ENCODE measurements at places on chromosomes 2 and 18.

DNA sequence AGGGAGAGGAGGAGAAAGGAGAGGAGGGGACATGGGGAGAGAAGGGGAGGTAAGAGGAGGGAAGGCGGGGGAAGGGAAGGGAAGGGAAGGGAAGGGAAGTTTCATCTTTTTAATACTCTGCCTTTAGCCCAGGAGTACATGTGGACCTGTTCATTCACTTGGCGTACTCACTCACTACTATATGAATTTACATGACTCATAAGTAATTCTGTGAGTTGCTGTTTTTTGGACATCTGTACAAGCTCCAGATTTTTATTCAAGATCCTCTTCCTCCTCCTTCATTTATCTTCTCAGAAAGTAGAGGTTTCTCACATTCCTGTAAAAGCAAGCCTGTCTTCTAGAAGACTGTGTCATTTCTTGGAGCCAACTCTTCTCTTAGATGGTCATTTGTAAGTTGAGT is 84.6 kb downstream of the RDH14 start:
- H3K36me3 ChIP-seq, result no peaks in the 10 kb centered on the region
- H3K4me3 ChIP-seq, result no peak overlapping the region
- no peak overlapping the region for H3K27ac ChIP-seq
- peaks cover 2% of the 10 kb centered on the region for H3K27me3 ChIP-seq
- DNase-seq, result no peak
- H3K4me1 ChIP-seq, result no peaks in the 10 kb centered on the region

GRCh38 chr2:118882693-118883336 is 35.4 kb upstream of the EN1 start:
- no peak overlapping the region for H3K27ac ChIP-seq
- peak overlapping the region; percentile 61 for H3K4me3 ChIP-seq
- DNase-seq, result peak; percentile 30
- peaks cover 5% of the 10 kb centered on the region for H3K27me3 ChIP-seq
- peaks cover 17% of the 10 kb centered on the region for H3K4me1 ChIP-seq

- DNase-seq, result no peak
- no peak overlapping the region for H3K27ac ChIP-seq
- no peaks in the 10 kb centered on the region for H3K36me3 ChIP-seq
- H3K4me1 ChIP-seq, result no peaks in the 10 kb centered on the region
- H3K27me3 ChIP-seq, result no peaks in the 10 kb centered on the region
Observed at GRCh38 chr18:40004246-40004645, 1950.8 kb upstream of the PIK3C3 start.

- H3K36me3 ChIP-seq, result no peaks in the 10 kb centered on the region
- no peak overlapping the region for H3K4me3 ChIP-seq
- H3K4me1 ChIP-seq, result peaks cover 6% of the 10 kb centered on the region
- no peak overlapping the region for H3K27ac ChIP-seq
Observed at GRCh38 chr2:216652566-216652965, 19.3 kb downstream of the IGFBP2 start.

- peak overlapping the region; percentile 24 for H3K4me3 ChIP-seq
- peak overlapping the region; percentile 24 for H3K27ac ChIP-seq
- H3K4me1 ChIP-seq, result peaks cover 59% of the 10 kb centered on the region
- H3K36me3 ChIP-seq, result no peaks in the 10 kb centered on the region
- peaks cover 40% of the 10 kb centered on the region for H3K27me3 ChIP-seq
Observed at GRCh38 chr2:144510294-144510991, 9.5 kb downstream of the ZEB2 start.

DNA sequence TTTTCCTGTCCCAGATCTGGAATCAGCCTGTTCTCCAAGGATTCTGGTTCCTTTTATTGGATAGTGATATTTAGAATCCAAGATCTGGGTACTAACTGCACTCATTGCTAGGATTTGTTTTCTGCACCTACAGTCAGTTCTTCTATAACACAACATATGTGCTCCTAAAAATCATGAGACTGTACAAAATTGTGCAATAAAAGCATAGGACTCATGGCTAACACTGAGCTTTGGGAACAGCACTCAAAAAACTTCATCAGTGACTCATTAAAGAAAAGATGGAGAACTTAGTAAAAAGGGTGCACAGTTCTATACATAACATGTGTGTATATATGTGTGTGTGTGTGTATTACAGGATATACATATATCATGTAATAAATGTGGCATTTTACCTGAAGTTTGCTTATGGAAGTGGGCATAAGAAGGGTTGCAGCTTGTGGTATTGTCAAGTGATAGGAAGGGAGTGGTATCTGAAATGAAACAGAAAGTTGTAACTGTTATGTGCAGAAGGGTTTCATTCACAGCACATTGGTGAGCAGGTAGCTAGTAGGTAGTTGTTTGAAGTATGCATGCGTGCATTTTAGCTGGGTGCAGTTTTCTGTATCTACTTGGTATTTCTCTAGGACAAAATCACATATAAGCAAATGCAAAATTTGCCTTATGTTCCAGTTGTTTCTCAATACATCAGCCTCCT is 5.9 kb upstream of the SCYGR2 start:
- no peak overlapping the region for H3K27ac ChIP-seq
- no peaks in the 10 kb centered on the region for H3K36me3 ChIP-seq
- H3K4me1 ChIP-seq, result peaks cover 13% of the 10 kb centered on the region
- DNase-seq, result no peak
- peaks cover 5% of the 10 kb centered on the region for H3K27me3 ChIP-seq

DNA sequence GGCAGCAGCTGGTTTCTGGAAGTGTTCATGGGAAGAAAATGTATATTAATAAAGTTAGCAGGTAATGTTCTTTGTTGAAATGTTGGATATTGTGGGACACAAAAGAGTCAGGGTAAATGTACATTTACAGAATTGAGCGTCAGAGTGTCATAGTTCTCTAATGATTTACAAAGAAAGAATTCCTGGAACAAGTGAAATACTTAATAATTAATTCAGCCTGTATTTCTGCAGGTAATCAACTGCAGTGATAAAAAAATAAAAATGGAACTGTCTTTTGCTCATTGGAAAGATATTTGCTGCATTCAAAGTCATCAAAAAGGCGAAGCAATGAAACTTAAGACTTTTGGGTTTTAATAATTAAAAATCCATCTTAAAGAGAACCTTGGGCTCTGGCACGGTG is 27.4 kb upstream of the PTH2R start:
- no peak overlapping the region for H3K27ac ChIP-seq
- H3K4me3 ChIP-seq, result no peak overlapping the region
- peaks cover 17% of the 10 kb centered on the region for H3K27me3 ChIP-seq
- no peaks in the 10 kb centered on the region for H3K36me3 ChIP-seq

DNA sequence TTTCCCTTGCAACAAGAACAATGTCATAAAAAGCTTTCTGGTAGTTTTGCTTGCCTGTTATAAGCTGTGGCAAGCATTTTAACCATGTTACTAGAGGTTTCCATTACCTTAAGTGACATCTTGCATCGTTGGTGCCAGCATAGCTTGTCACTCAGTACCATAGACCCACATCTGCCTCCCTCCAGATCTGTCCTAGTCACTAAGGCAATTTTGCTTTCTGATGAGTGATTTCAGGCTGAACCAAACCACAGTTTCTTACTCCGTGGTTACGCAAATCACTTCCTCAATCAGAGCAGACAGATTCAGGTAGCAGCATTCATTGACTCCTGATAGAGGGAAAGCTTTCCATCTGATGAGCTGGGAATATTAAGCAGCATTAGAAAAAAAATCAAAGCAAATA is 1057.5 kb upstream of the FAM98A start:
- H3K4me3 ChIP-seq, result no peak overlapping the region
- H3K27ac ChIP-seq, result no peak overlapping the region
- no peaks in the 10 kb centered on the region for H3K4me1 ChIP-seq
- H3K27me3 ChIP-seq, result no peaks in the 10 kb centered on the region

GRCh38 chr2:143034292-143035074 is 94.7 kb upstream of the ARHGAP15 start:
- no peaks in the 10 kb centered on the region for H3K36me3 ChIP-seq
- peak; percentile 48 for DNase-seq
- peaks cover 9% of the 10 kb centered on the region for H3K4me1 ChIP-seq
- H3K27ac ChIP-seq, result no peak overlapping the region
- no peaks in the 10 kb centered on the region for H3K27me3 ChIP-seq

GRCh38 chr18:59039449-59039848 is 100.2 kb upstream of the SEC11C start:
- H3K4me1 ChIP-seq, result peaks cover 4% of the 10 kb centered on the region
- H3K27me3 ChIP-seq, result no peaks in the 10 kb centered on the region
- no peaks in the 10 kb centered on the region for H3K36me3 ChIP-seq
- DNase-seq, result no peak

DNA sequence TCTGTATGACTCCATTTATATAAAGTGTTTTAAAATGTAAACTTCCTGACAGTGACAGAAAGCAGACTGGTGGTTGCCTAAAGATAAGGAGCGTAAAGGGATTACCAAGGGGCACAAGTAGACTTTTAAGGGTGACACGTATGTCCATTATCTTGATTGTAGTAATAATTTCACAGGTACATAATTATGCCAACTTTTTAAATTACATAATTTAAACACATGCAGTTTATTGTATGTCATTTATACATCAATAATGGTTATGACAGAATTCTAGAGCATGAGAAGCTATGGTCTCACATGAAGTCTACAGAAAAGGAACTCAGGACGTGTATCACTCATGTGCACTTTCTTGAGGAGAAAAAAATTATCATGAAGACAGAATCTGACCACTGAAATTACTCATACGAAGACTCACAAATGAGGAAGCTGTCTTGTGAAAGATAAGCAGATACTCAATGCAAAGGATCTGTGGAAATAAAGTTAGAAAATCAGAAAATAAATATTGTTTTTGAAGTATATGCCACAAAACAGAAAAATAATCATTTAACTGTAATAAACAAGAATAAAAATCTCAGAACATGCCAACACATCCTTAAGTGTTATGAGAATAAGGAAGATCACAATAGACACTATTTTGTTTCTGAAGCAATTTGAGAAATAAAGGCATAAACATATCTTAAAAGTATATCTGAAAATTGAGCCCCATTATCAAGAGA is 84.4 kb downstream of the TMEM131 start:
- H3K27ac ChIP-seq, result no peak overlapping the region
- H3K36me3 ChIP-seq, result peaks cover 21% of the 10 kb centered on the region
- no peak overlapping the region for H3K4me3 ChIP-seq
- H3K4me1 ChIP-seq, result peaks cover 39% of the 10 kb centered on the region

DNA sequence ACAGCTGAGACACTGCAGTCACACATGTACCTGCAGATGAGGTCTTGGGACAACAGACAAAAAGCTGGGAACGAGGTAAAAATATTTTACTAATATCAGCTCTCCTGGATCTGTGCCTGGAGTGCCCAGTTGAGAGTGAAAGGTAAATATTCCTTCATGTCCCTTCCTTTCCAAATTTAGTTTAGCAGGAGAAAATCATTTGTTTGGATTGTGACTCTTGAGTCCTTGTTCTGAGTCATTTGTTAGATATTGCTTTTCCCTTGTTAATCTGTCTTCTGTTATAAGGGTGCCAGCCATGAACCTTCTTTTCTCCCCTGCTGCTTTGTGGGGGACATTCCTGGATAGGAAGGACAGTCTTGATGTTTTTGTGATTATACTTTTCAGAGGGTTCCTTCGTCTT is 329.2 kb downstream of the DSC3 start:
- H3K27ac ChIP-seq, result no peak overlapping the region
- no peaks in the 10 kb centered on the region for H3K36me3 ChIP-seq
- H3K27me3 ChIP-seq, result no peaks in the 10 kb centered on the region
- no peaks in the 10 kb centered on the region for H3K4me1 ChIP-seq
- no peak for DNase-seq

DNA sequence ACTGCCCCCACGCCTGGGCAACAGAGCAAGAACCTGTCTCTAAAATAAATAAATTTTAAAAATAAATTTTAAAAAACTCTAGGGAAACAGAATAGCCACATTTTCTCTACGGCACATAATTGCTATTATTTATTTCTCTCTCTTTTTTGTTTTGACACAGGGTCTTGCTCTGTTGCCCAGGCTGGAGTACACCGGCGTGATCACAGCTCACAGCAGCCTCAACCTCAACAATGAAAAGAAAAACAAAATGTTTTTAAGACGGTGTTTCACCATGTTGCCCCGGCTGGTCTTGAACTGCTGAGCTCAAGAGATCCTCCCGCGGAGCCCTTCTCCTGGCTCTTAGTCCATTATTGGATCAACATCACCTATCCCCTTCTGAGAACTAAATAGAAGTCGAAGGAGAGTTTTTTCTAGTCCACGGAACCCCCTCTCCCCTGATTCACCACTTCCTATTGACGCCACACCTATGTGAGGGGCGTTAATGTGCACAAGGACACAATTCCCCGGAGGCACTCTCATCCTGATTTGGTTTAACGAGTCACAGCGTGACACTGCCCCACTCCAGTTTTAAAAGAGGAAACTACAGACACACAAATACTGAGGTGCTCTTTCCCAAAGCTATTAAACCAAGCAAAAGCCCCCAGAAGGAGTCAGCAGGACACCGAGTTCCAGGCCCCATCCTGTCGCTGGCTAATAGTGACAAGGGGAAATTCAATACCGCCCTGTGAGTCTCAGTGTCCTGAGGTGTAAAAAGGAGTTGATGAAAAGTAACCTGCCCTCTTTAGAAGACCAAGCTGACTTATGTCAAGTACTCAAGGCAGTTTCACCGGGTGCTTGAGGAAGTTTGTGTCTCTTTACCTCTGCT is 1.1 kb downstream of the NPC1 start:
- peaks cover 55% of the 10 kb centered on the region for H3K4me1 ChIP-seq
- peak overlapping the region; percentile 94 for H3K4me3 ChIP-seq
- H3K36me3 ChIP-seq, result peaks cover 19% of the 10 kb centered on the region
- peaks cover 3% of the 10 kb centered on the region for H3K27me3 ChIP-seq

DNA sequence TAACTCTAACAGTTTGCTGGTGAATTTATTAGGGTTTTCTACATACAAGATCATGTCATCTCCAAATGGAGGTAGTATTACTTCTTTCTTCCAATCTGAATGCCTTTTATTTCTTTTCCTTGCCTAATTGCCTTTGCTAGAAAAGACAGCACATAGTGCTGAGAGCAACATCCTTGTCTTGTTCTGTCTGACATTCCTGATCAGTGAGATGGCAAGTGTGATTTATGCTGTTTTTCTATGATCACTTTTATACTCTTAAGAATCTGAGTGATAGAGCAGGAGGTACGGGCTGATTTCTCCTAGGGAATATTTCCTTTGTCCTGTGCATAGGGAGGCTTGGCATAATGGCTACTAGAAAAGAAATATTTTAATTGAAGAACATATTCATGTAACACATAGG is 17.3 kb downstream of the LYPD6B start:
- H3K36me3 ChIP-seq, result no peaks in the 10 kb centered on the region
- no peak for DNase-seq
- H3K4me3 ChIP-seq, result no peak overlapping the region
- no peak overlapping the region for H3K27ac ChIP-seq

GRCh38 chr18:3458378-3458777 is 8.4 kb downstream of the TGIF1 start:
- H3K4me3 ChIP-seq, result peak overlapping the region; percentile 66
- peaks cover 57% of the 10 kb centered on the region for H3K36me3 ChIP-seq
- H3K4me1 ChIP-seq, result peaks cover 67% of the 10 kb centered on the region
- no peak for DNase-seq
- peak overlapping the region; percentile 62 for H3K27ac ChIP-seq

DNA sequence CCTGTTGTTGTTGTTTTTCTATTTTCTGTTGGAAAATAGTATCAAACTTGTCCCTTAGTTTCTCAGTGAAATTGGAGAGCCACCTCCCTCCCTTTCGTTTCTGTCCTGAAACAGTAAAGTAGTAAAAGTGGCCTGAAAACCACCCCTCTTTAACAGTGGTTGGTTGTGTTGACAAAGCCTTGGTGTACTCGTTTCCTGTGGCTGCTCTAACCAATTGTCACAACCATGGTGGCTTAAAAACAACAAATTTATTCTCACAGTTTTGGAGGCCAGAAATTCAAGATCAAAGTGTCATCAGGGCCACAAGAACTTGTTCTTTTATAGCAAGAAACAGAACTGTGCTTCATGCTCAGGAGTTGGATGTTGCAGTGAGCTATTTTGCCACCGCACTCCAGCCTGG is 4.0 kb upstream of the DYSF start:
- H3K27me3 ChIP-seq, result peaks cover 24% of the 10 kb centered on the region
- DNase-seq, result no peak
- H3K4me3 ChIP-seq, result no peak overlapping the region
- H3K36me3 ChIP-seq, result no peaks in the 10 kb centered on the region

- peak overlapping the region; percentile 60 for H3K27ac ChIP-seq
- peaks cover 41% of the 10 kb centered on the region for H3K36me3 ChIP-seq
- peaks cover 43% of the 10 kb centered on the region for H3K4me1 ChIP-seq
Observed at GRCh38 chr2:178530625-178531142, 50.4 kb downstream of the PLEKHA3 start.

Data from activated T-helper 1 cell treated with anti-CD3 and anti-CD28 coated beads, Interleukin-12 subunit alpha, Interleukin-12 subunit beta, Interleukin-2, Interleukin-4 antibody, amounts not matched to agents 30 ng/mL and 10 ng/mL and 1 ng/mL, durations not matched to agents 14 hours and 24 hours and 36 hours (primary cell).